ENCODE measurements at places on chromosomes 1 and 21.

DNA sequence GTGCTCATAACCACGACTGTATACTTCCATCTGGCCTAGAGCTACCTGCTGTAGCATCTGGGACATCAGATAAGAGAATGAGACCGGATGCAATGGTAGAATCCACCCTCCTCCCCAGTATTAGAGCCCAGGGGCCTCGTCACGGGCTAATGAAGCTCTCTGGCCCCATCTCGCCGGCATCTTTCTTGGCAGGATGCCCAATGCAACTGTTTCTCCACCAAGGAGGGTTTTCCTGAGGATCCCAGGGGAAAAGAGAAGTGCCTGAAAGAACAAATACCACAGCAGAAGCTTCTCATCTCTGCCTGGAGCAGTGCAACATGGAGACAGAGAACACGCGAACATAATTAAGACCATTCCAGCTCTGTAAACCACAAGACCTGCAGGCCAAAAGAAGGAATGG lies 80.0 kb downstream of the VWA5B1 start:
- DNase-seq = no peak

DNA sequence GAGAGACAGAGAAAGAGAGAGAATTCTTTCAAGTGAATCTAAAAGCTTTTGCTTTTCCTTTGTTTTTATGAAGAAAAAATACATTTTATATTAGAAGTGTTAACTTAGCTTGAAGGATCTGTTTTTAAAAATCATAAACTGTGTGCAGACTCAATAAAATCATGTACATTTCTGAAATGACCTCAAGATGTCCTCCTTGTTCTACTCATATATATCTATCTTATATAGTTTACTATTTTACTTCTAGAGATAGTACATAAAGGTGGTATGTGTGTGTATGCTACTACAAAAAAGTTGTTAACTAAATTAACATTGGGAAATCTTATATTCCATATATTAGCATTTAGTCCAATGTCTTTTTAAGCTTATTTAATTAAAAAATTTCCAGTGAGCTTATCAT lies 117.6 kb downstream of the PTPRC start:
- DNase-seq = no peak

DNA sequence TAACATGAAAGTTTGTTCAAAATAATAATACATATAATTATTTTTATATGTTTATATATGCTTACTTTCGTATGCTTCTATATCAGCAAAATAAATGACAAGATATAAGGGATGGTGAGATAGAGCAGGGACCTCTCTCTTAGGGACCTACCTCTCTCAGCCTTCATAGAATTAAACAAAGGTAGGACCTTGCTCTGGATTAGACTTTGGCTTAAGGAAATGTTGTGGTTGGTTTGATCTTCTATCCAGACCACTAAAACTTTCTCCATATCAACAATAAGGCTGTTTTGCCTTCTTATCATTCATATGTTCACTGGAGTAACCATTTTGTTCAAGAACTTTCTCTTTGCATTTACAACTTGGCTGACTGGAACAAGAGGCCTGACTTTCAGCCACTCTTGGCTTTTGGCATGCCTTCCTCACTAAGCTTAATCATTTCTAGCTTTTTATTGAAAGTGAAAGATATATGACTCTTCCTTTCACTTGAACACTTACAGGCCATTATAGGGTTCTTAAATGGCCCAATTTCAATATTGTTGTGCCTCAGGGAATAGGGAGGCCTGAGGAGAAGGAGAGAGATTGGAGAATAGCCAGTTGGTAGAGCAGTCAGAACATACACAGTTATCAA lies 14.4 kb downstream of the FRRS1 start:
- no peak for DNase-seq

DNA sequence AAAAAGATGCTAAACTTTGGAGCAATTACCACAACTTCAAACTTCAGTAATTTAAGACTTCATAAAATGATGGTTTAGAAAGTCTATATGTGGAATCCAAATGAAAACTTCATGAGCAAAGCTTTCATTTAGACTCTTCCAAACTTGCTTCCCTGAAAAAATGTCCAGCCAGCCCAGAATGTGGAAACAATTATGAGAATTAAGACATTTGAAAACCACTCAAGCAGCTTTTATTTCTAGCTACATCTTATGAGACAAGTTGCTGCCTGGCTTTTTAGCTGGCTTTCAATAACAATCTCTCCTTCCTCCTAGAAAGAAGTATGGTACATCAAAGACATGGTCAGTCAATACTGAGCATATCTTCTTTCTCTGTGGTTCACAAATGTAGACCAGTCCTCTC lies 21.8 kb downstream of the LPAR3 start:
- DNase-seq = no peak

DNA sequence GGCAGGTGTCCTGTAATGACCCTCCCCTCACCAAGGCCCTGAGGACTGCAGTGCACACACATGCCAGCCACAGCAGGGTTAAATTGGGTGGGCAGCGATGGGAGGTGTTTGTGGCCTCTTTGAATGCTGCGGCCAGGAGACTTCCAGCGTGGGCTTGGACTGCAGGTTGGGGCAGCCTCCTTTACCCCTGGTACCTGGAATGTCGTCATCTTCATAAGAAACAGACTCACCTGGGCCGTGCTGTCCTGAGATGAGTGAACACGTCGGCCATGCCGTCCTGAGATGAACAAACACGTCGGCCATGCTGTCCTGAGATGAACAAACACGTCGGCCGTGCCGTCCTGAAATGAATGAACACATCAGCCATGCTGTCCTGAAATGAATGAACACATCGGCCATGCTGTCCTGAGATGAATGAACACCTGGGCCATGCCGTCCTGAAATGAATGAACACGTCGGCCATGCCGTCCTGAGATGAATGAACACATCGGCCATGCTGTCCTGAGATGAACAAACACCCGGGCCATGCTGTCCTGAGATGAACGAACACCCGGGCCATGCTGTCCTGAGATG lies 50.1 kb upstream of the COL6A1 start:
- DNase-seq = no peak

DNA sequence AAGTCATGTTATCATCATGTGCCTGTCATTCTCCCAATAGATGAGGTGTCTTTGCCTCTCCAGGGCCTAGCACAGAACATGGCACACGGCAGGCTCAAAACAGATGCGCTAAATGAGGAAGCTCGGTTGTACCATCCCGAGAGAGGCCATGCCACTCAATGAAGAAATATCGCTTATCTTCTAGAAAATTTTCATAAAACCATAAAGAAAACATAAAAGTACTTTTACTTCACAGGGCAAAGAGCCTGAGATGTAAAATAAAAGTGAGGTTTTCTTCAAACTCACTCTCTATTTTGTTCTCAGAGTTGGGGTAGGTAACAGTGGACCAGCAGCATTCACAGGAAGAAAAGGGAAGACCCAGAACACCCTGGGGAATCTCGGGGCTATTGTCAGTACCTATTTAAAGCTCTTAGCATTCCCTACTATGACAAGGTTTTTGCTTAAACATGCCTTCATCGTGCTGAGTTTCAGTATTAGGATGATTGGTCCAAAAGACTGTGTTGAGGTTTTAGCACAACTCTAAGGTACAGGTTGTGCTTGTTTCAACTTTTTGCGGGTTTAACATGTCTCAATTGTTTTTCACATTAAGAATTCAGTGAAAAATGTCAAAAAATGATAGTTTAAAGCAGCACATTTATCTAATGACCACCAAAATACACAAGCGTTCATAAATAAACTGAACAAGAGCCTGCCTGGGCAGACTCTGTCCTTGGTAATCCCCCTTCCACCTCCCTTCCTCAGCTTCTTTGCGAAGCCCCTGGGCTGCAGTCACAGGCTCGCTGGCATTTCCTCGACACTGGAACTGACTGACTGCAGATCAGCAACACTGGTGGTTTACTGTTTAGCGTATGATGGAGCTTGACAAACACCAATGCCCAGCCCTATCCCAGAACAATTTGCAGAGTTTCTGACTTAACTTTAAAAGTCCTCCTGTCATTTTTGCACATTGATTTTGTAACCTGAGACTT lies 55.6 kb downstream of the COQ8A start:
- no peak for DNase-seq

DNA sequence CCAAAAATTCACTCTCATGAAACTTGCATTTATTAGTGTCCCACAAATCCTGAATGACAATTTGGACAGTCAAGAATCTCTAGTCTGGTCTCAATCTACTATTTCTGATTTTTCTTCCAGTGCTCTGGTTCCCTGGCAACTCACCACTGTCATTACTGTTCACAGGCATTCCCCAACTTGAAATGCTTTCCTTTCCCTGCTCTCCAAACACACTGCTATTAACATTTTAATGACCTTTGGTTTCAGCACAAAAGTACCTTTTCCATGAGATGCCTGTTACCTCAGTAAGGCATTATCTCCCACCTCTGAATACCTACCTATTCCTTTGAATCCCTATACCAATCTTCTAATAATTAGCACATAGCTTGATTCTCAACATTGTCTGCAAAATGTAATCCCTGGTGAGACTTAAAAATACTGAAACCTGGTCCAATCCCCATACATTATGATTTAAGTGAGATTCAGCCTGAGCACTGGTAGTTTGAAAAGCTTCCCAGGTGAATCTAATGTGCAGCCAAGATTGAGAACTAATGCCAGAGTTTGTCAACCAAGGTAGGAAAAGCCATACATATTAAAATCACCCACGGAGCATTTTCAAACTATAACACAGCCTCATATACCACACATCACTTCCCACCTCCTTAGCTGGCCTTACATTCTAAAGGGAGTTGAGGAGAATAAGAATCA lies 11.7 kb upstream of the ANGPTL3 start:
- DNase-seq = no peak

DNA sequence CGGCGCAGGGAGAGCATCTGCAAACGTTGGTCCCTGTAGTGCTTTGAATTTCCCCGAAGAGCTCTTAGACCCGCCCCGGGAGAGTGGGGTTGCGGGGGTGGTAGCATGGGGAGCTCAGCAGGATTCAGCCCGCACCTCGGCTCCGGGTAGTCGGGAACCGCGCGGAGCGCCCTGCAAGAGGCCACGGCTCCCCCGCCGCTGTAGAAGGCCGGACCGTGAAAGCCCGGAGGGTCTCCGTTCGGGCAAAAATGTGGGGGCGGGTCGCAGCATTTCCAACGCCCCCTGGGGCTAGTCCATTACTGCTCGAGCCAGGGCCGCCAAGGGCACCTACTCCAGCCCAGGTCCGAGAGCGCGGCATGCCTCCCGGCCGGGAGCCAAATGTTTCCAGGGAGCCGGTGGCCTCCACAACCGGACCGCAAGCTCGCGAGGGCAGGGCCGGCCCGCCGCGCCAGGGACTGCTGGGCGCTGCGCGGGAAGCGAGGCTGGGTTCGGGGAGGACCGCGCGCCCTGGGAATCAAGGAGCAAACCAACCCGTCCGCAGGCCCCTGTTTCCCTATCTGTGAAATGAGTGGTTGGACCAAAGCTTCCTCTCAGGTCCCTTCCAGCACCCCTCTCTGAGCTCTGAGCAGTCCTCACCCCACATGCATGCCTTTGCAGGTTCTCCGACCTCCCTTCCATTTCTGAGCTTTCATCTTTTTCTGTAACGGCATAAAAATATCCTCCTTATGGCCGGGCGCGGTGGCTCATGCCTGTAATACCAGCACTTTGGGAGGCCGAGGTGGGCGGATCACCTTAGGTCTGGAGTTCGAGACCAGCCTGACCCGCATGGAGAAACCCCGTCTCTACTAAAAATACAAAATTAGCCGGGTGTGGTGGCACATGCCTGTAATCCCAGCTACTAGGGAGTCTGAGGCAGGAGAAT lies 775 bp upstream of the TMEM63A start:
- peak; percentile 60 for DNase-seq

DNA sequence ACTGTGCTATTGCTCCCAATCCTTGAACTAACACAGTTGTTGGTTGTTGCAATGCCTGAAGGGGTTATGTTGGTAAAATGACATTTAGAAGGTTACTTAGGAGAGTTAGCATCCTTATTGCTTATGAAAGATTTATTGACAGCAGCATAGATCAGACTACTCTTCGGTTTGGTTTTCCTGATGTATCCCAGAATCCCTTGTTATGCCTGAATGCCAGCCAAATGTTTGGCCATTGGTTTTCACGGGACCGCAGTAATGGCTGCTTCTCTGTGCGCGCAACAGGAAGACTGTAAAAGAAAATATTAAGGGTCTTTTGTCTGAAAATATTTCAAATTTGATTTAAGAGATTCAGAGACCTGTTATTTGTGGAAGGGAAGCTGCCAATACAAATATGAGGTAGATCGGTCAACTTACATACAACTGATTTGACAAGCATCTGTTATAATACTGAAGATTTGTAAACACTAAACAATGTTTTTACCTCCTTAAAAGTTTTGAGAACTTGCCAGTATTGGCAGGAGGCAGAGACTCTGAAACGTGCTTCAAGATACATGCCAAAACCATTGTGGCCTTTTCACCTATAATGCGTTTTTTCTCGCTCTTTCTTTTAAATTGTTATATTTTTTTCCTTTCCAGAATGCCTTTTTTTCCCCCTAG lies 8.3 kb downstream of the NFIA start:
- DNase-seq = no peak

DNA sequence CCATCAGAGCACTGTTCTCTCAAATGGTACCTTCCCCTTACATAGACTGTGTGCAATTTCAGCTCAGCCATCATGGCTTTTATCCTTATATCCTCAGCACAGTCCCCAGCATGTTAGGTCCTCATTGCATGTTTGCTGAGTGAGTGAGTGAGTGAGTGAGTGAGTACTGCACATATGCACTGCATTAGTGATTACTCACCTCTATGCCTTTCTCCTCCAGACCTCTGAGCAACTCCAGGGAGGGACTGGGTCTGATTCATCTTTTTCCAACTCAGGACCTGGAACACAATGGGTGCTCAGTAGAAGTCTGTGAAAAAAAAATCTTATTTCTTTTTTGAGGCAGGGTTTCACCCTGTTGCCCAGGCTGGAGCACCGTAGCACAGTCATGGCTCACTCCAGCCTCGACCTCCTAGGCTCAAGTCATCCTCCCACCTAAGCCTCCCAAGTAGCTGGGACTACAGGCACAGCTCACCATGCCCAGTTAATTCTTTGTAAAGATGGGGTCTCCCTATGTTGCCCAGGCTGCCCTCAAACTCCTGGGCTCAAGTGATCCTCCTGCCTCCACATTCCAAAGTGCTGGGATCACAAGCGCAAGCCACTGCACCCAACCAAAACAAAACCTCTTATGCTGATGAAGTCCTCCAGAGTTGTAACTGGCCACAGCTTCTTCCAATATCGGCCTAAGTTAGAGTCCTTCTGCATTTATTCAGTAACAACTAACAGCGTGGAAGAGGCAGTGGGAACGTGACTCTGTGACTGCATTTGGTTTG lies 23.7 kb downstream of the RNU5D-1 start:
- no peak for DNase-seq

- no peak for DNase-seq
These were observed 126.6 kb upstream of the CAMK1G start for GRCh38 chr1:209456878-209457277.

DNA sequence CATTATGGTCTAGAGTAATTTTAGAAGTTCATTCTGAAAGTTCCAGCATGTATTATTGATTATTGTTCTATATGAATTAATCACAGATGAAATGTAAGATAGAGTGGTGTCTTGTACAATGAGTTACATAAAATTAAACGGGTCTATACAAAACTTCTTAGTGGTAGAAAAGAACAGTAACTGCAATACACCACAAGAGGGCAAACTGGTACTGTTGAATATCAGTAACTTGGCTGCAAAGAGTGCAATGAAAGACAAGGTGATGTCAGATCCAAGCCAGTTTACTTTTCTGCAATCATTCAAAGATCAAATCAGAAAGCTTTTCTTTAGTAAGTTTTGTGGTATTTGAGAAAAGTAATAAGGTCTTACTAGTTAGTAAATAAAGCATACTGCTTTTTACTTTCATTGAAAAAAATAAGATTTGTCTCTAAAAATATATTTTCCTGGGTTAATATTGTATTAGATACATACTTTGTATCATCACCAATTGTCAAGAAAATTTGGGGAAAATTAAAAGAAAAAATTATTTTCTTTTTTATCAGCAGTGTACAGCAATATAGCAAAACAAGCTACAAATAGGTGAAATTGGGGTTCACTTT lies 66.4 kb upstream of the BTG3 start:
- no peak for DNase-seq

Data from body of pancreas (tissue), 4 donors.